ENCODE measurements at places on chromosomes 6 and 20.

DNA sequence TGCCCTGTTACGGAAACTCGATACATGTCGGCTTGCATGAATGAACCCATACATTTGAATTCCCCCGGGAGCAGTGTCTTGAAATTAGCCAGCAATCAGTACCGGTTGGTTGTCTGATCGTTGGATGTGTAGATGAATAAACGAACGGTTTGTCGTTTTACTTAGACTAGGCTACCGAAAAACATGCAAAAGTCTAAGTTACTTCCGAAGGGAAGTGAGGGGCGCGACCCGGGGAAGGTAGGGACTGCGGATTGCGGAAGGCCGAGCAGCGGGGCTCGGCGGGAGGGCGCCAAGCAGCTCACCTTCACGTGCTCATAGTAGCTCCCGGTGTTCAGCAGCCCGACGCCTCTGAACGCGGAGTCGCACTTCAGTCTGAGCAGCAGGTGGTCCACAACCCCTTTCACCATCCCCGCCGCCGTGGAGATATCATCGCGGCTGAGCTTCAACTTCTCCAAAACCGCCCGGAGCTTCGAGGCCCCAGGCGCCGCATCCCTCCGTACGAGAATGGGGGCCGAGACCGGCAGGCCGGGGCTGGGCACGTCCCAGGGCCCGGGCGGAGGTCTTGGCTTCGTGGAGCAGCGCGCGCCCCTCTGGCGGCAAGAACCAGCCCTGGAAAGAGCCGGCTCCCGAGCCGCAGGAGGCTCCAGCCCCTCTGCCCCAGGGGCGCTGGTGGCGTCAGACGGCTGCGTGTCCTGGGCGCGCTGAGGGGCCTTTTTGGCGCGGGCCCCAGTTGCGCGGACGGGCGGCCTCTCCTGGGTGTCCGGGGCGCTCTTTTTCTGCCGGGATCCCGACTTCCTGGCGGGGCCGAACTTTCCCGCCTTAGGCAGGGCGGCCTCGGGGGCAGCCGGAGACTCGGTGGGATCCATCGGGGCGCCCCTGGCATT, 632 bp downstream of the CGAS start:
- DNase-seq: no peak

- DNase-seq: peak; percentile 29
Measured at GRCh38 chr20:46132705-46133120, 14.6 kb downstream of the CD40 start.

GRCh38 chr6:85460921-85461797, 11.3 kb downstream of the NT5E start:
- DNase-seq: no peak

DNA sequence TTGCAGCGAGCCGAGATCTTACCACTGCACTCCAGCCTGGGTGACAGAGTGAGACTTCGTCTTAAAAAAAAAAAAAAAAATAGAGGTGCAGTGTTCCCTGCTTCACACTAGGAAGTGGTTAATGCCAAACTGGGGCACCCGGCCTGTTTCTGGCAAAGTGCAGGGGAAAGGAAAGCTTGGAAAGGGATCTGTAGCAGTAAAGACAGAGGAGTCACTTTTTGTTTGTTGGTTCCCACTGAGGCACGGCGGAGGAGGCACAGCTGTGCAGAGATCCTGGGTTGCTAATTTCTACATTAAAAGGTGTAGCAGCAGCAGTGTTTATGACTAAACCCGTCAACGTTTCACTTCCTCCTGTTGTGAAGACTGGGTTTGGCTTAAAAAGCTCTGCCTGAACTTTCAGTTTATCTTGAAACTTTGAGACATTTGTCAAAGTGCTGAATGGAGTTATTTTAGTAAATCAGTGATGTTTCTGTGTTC, 125.6 kb downstream of the CARMIL1 start:
- DNase-seq: peak; percentile 4

- DNase-seq: no peak
Measured at GRCh38 chr6:21026576-21027273, 492.5 kb downstream of the CDKAL1 start.

DNA sequence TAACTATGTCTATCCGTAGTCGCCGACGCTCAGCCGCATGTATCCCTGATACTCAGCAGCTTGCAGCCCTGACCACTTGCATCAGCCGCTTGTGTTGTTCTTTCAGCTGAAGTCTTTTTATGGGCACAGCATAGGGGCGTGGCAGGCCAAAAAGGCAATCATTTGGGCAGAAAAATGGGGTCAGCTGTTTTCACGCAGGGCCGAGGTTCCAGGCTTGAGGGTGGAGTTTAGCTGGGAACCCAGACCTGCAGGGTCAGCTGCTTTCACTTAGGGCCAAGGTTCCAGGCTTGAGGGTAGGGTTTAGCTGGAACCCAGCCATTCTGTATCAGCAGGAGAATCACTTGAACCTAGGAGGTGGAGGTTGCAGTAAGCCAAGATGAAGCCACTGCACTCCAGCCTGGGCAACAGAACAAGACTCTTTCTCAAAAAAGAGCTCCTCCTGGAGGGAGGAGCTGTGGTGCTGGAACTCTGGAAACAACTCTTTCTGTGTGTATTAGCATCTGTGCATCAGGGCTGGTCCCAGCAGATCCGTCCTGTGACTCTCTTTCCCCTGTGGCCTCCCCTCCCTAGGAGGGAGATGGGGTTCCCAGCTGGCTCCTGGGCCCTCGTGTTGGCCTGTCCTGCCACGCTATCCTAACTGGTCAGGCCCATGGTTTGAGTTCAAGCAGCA, 56.9 kb upstream of the PRND start:
- no peak for DNase-seq

DNA sequence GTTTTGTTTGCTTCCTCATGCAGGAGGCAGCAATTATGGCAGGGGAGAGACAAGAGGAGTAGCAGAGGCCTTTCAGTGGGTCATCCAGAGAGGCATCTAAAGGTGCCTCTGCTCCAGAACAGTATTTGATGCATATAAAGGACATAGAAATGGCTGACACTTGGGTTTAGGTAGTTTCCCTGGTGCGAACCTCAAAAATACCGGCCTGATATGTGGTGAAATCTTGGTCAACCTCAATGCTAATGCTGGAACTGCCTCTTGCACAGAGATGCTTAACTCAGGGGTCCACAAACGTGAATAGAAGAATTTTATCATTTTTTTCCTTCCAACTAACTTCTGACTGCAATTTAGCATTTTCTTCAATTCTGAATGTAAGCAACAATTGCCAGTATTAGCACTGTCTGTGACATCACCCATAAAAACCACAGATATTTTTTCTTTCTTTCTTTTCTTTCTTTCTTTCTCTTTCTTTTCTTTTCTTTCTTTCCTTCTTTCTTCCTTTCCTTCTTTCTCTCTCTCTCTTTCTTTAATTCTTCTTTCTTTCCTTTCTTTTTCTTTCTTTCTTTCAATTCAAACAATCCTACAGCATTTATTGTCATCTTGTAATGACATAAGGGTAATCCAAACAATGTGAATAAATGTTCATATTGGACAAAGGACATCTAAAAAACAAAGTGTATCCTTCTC, 180.0 kb upstream of the UST start:
- no peak for DNase-seq
